ENCODE measurements at places on chromosomes 4 and X.

- peak; percentile 50 for DNase-seq
Measured at GRCh38 chr4:8307714-8308113, 38.2 kb downstream of the HTRA3 start.

DNA sequence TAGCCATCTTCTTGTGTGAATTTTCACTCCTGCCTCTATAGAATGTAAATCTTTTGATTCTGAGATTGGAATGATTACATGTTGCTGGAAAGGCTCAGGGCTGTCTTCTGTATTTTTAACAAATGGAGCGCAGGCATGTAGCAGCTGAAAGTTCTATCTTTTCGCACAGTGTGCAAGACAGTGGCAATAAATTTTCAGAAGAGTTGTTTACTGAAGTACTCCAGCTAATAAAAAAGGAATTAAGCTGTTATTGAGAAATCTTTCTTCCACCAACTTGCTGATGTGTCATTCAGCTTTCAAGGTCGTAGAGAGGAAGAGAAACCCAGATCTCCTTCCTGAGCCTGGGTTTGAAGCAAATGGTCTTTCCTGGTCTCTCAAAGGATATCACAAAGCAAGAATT is 122.0 kb upstream of the PUDP start:
- no peak for DNase-seq

DNA sequence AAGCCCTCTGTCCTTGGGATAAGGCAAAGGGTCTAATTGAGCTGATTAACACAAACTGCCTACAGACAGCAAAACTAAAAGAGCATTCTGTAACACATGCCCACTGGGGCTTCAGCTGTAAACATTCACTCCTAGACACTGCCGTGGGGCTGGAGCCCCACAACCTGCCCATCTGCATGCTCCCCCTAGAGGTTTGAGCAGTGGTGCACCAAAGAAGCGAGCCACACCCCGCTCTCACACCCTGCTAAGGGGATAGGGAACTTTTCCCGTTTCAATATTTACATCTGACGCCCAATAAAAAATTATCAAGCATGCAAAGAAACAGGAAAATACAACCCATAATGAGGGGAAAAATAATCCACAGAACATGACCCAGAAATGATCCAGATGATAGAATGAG is 46.9 kb upstream of the HSD17B10 start:
- DNase-seq, result no peak

DNA sequence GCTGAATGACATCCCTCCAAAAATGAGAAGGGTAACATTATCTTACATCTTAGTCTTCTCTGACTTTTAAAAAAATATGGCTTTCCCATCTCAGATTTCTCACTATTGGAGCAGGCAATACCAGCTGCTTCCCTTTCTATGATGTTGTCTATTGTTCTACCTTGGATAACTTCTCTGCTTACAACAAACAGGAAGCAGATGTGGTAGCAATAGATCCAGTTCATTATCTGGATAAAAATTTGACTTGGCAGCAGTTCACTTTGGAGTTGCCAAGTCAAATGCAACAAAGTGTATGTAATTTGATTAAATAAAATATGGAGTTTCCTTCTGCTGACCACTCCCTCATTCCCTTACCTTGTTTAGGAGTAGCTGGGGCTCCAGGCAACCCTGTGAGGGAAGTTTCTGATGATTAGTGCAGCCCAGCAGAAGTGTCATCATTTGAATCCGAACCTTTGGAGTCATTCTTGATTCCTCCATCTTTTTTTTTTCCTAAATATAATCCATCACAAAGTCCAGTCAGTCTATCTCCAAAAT is 72.0 kb upstream of the GPRIN3 start:
- no peak for DNase-seq

DNA sequence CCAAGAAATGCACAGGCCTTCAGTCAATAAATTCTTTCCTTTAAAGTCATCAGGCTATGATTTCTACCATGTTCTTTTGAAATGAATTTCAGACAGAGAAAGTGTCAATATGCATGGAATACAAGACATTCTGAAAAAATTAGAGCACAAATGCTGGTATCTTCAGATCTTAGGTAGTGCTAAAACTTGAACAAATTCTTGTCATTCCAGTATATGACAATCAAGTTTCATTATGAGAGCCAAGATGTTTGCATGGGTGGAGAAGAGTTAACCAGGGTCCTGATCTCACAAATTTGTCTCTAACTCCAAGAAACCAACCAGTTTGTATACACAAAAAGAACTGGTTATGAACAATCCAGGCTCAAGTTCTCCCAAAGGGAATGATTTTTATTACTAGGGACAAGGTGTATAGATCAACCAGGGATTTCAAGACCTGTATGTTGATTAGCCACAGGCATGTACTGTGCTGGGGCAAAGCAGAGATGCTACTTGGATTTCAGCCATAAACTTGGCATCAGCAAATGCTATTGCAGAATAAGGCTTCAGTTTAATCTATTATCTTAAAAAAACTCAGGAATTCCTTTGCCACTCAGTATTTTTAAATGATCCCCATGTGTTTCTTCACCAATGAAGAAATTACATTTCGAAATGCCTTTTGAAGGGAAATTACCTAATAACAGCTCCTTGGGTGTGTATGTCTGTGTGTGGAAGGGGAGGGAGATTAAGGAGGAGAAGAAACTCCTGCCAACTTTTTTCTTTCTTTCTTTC is 69.7 kb downstream of the FANCB start:
- no peak for DNase-seq

DNA sequence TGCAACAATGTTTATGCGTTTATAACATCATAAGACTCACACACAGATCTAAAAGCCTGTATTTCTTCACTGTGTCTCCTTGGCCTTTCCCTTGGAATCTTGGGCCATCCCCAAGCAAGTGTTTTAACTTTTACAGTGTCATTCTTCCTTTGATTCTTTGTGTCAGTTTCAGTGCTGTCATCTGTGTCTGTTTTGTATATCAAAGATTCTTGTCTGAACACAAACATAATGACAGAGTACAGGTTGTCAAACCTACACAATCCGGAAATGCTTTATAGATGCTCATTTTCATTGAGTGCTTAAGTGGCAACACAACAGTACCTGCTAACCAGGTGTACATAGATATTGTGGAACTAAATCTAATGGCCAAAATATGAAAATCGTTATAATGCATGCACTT is 1500.0 kb downstream of the TECRL start:
- DNase-seq, result no peak

GRCh38 chrX:119991005-119991787 is 47.6 kb upstream of the NKAP start:
- DNase-seq, result no peak

DNA sequence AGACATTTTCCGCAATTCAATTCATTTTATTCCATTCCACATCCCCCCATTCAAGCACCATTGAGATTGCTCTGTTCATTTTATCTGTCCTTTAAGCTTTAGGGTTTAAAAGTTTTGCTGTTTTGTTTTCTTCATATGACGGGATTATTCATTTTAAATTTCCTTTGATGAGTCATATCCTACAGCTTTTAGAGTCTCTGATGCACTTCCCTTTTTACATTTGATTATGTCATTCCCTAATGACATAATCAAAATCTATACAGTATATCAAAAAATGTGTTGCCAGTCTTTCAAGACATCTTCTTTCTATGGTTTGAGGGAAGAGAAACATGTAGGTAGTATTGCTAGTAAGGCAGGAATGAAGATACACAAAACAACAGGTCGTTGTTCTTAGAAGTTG is 456.3 kb downstream of the PDGFC start:
- no peak for DNase-seq

Measured in upper lobe of right lung (tissue), 1 donor.